Pancreas (tissue), 10 donors: ENCODE measurements at places on chromosomes 12 and 14. TPM values are rescaled to one million over a fixed set of nuclear protein-coding genes. Genes with fewer than 3 reads are reported as not detected.

The NANOG gene
- not detected for total RNA-seq

The GYS2 gene
- total RNA-seq, result not detected

The LRTM2 gene
- total RNA-seq, result not detected

The SLC24A4 gene
- 0.04 TPM for total RNA-seq

GRCh38 chr12:96064271-96064670 is 28.9 kb upstream of the LTA4H start:
- no peaks in the 10 kb centered on the region for H3K36me3 ChIP-seq
- DNase-seq, result no peak
- H3K4me1 ChIP-seq, result no peaks in the 10 kb centered on the region
